AG04449 (cell line): ENCODE measurements at places on chromosomes 12 and 14.

GRCh38 chr12:84994426-84994825 is 41.7 kb downstream of the TSPAN19 start:
- no peak for DNase-seq

DNA sequence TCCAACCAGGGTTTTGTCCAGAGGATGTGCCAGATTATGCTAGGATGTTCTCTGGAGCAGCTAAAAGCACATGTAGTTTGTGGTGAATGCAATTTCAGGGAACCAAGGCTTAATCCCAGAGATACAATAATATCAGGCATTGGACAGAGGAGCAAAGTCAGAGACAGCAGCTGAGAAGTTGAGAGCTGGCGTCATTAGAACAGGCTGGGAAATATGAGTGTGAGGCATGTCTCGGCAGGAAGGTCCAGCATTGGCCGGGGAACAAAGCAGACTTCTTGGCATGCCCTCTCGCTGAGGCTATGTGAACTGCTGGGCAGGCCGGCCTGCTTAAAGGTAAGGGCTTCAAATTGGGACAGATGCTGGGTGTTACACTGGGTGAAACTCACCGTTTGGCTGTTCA is 125.4 kb downstream of the CAND1 start:
- no peak for DNase-seq

DNA sequence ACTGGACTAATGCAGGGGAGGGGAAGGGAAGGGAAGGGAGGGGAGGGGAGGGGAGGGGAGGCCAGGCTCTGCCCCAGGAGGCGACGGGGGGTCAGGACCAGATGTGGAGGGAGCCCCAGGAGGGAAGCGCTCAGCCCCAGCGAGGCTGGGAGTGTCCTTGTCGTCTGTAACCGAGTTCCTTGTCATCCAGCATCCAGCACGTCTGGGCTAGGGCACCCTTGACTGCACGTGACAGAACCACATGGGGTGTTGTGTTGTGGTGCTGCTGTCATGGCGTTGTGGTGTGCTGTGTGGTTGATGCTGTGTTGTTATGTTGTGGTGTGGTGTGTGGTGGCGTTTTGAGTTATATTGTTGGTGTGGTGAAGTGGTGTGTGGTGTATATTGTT is 28.4 kb upstream of the SFSWAP start:
- no peak for DNase-seq

GRCh38 chr12:86496595-86496994 is 240.4 kb upstream of the MGAT4C start:
- DNase-seq: no peak

DNA sequence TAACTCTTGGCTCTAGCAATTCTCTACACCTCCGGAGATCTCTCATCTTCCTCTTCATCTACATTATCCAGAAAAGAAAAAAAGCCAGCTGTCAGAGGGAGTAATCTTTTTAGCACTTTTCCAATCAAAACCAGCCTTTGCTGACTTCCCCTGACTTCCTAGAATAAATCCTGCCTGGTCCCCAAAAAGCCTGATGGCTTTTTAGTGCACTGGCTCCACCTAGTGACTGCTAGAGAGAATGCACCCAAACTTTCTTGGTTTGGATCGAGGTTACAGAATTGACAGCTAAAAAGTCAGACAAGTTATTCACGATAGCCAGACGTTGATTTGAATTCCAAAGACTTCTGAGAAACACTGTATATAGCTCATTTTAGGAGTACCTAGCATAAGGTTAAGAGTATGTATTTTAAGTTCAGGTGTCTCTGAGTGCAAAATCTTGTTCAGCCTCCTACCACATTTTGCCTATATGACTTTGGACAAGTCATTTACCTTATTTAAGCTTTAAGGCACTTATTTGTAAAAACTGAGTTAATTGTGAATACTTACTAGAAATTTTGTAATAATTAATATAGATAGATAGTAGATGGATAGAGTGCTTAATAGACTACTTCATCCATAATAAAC is 185.7 kb upstream of the GRIN2B start:
- no peak for DNase-seq

GRCh38 chr14:43336351-43336750 is 1170.7 kb downstream of the FSCB start:
- DNase-seq: no peak

DNA sequence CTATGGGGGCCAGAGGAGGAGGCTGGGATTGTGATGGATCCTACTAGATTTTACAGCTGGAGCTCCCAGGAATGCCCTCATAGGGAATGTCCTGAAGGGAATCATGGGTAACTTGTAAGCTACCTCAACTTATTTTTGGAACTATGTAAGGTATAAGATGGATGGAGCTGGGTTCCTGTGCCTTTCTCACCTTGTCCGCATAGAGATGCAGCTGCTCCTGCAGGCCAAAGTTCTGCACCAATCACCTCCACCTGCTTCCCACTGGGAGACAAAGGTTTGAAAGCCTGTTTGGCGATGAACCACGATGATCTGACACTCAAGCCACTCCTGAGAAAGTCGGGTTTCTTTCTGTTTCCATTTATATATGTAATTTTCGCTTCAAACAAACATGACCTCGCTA is 648 bp upstream of the AKAP5 start:
- no peak for DNase-seq

DNA sequence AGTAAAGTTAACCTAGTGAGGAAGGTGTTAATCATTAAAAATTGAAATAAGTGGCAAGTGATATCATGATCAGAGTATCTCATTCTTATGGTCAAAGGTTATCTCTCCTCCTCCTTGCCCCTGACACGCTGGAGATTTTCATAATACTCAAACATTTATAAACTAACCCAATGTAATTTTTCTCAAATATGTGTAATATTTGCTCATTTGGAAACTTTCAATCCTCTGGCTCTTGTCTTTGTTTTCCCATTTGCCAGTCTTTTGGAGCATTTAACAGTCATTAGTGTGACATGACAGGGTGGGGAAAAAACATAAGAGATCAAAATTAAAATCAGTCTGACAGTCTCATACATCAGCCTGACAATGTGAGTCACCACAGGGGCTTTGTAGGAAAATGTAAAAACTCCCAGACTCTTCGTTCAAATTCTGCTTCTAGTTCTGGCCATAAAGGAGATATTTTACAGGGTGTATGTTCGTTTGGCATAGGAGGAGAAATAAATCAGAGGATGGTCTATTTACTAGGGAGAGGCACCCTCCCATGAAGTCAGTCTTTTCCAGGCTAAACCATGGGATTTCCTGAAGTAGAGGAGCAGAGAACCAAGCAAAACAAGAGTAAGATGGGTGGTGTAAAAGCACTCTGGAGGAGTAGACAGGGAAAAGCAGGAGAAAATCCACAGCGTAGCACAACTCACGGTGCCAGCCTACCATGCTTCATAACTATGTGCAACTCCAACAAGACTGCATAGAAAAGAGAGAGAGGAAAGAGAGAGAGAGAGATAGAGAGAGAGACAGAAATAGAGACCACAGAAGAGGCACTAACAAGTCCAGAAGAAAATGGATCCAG is 369.2 kb upstream of the PDE3A start:
- no peak for DNase-seq

DNA sequence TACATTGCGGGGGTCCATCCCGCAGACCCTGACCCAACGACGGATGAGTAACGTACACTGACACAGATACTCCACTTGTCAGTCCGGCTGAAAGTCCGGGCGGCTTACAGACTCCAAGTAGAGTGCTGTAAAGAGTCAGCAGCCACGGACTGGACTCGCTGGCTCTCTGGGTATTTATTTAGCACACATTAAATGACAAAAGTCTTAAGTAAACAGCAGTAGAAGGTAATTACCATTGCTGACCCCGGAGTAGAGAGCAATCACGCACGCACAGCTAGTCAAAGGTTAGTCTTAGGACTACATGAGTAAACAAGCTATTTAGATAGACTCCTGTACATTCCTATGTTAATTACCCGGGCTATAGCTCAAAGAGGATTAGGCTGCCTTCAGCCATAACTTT is 780.9 kb downstream of the RPS29 start:
- DNase-seq: no peak

GRCh38 chr12:83010169-83010804 is 323.6 kb downstream of the TMTC2 start:
- no peak for DNase-seq

GRCh38 chr12:10088955-10089900 is 9.6 kb downstream of the CLEC1A start:
- no peak for DNase-seq

GRCh38 chr12:110718222-110718908 is 24.3 kb downstream of the PPP1CC start:
- no peak for DNase-seq

GRCh38 chr14:40447017-40447416 is 1014.8 kb upstream of the FBXO33 start:
- DNase-seq: no peak

- no peak for DNase-seq
These were observed 20.0 kb downstream of the PTHLH start for GRCh38 chr12:27952510-27952909.

GRCh38 chr14:99946652-99947489 is 118.4 kb upstream of the EVL start:
- no peak for DNase-seq

DNA sequence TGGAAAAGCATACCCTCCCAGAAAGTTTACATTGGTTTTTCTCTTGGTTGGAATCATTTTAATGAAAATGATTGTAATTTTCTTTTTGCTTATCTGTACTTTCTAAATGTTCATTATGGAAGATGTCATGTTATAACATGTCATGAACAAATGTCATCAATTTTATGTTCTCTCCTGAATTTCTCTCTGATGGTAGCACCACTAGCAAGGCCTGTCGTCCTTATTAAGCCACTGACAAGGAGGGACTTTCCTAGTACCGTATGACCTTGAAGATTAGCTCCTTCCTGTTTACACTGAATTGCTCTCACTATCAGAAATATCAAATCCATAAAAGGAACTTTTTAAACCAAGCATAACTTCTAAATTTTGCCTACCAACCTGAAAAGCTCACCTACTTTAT is 99.0 kb downstream of the ESR2 start:
- DNase-seq: no peak

DNA sequence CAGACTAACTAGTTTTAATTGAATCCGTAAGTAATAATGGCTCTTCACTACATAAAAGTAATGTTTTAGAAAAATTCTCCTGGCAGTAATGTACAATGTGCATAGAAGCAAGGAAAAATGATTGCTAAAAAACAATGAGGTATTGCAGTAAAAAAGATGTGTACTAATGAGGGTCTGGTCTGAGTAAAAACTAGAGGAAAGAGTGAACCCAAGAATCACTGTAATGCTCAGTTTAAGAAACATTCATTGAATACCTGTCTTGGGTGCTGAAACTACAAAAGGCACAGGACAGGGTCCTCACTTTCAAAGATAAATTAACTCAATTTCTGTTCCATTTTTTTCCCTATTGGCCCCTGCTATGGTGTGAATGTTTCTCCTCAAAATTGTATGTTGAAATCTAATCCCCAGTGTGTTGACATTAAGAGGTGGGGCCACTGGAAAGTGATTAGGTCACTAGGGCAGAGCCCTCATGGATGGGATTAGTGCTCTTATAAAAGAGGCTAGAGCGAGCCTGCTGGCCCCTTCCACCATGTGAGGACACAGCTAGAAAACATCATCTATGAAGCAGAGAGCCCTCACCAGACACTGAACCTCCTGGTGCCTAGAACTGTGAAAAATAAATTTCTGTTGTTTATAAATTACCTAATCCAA is 51.6 kb downstream of the RPS6KA5 start:
- no peak for DNase-seq

DNA sequence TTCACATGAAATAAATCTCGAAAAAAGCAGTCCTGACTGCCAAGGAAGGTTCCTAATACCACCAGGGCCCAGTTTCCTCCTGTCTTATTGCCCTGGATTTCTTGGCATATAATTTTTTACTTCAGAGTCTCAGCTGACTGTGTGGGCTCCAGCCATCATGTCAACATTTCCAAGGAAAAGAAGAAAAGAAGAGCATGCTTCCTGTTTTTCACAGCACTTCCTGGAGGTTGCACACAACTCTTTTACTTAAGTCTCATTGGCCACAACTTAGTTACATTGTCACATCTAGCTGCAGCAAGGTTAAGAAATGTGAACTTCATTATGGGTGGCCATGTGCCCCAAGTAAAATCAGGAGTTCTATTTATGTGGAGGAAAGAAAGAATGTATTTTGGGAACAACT is 24.3 kb downstream of the DACT1 start:
- DNase-seq: no peak

- no peak for DNase-seq
These were observed 91.7 kb downstream of the GALC start for GRCh38 chr14:87901236-87901635.

- DNase-seq: peak; percentile 17
These were observed 112.7 kb downstream of the NT5DC3 start for GRCh38 chr12:103728323-103728722.

DNA sequence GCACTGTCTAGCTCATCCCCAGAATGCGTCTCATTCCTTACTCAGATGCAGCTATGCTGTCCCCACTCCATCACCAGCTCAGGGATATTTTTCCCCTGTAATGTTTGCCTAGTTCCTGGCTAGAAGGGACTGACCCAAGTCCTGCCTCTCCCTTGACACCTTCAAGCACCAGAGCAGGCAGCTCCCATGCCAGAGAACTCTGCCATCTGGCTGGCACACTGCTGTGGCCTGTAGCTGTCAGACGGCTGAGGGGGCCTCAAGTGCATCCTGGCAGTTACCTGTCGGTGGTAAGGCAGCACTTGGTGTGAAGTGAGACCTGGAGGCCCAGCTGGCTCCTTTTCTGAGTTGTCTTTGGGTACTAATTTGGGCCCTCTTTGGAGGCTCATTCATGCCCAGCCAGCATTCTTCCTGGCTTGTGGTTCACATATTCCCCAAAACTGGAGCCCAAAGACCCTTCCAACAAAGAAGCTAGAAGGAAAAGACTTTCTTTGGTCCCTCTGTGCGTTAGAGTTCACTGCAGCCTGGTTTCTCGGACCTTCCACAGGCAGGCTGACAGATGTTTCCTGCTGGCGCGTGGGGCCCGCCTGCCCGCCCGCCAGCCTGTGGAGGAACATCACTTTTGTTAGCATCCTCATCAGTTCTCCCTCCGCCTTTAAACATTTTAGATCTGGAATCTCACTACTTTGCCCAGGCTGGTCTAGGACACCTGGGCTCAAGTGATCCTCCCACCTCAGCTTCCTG is 33.0 kb downstream of the RNF34 start:
- DNase-seq: no peak

GRCh38 chr14:88252498-88252897 is 70.6 kb downstream of the KCNK10 start:
- no peak for DNase-seq

- DNase-seq: no peak
These were observed 244.7 kb upstream of the KRR1 start for GRCh38 chr12:75756111-75756510.

- peak; percentile 66 for DNase-seq
These were observed 184.2 kb upstream of the FOXN3 start for GRCh38 chr14:89600950-89601826.

- DNase-seq: no peak
These were observed 442.6 kb downstream of the DPF3 start for GRCh38 chr14:72451054-72451972.

DNA sequence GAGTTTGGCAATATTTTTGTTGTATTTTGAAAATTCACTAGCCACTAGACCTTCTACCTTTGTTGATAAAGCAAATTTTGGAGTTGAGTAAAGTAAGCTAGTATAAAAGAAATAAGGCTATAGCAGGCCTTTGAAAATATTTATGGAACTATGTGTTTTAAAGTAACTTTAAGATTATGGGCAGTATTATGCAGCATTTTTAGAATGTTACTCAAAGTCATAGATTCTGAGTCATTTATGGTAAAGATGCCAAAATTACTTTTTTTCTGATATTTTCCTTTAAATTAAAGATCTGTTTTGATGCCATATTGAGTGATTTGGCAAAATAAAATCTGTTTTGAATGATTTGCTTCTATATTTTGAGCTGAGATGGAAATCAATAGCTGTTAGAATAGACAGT is 57.2 kb downstream of the SYNE2 start:
- no peak for DNase-seq
